ENCODE measurements at places on chromosomes 3 and 15.

DNA sequence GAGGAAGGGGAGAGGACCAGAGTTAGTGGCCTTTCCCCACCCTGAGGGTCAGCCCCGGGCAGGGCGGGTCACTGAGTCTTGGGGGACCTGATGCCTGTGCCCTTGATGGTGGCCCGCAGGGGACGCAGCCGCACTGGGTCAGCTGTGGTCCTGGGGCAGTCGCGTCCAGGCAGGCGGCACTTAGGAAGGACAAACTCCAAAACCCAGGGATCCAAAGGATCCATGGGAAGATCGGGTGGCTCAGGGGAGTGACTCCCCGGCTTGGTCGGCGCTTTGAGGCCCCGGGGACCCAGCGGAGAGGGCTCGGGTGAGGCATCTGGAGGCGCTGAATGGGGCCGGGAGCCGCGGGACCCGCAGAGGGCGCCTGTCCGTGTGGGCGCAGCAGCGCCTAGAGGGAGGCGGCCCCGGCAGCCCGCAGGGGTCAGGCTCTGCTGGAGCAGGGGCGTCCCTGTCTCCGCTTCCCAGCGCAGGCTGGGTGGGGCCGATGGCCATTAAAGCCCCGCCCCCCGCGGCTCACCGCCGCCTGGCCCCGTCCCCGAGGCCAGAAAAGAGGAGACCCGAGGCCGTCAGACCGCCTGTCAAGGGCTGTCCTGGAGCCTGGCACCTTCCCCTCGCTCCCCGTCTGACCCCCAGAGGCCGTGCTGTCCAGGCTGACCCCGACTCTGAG, 17.5 kb downstream of the CIDEC start:
- no peak for DNase-seq

- DNase-seq, result no peak
These were observed 374.3 kb downstream of the MAGI1 start for GRCh38 chr3:65664446-65664845.

- DNase-seq, result no peak
These were observed 17.0 kb downstream of the TOPBP1 start for GRCh38 chr3:133644768-133645167.

GRCh38 chr15:39051626-39052322, 487.2 kb upstream of the RASGRP1 start:
- peak; percentile 22 for DNase-seq

DNA sequence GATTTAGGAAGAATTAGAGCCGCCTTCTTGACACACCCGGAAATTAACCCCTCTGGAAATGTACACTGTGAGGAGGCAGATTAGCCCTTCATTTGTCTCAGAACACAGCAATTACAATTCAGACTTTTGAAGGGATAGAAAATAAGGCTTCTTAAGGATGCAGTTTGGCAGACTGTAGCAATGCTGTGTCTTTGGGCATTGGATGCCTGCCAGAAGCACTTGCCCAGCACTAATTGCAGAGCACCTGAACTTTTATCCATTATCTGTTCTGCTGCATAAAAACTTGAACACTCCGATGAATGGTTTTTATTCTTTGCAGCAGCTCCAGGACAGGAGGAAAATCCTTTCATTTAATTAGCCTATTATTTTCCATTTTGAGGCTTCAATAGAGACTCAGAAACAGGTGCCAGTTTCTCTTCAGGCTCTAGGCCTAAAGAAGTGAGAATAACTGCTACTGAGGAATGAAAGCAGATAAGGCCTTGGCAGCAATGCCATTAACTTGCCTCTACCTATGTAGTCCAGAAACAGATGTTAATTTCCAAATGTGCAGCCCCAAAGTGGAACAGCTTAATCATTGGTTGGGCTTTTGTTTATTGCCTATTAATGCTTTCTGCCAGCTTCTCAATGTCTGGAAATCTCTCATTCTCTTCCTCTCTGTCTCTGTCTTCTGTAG, 418.5 kb downstream of the NSUN3 start:
- DNase-seq, result no peak

GRCh38 chr3:186520957-186521842, 23.0 kb downstream of the CRYGS start:
- DNase-seq, result no peak

GRCh38 chr15:67164401-67164791, 90.1 kb downstream of the AAGAB start:
- DNase-seq, result no peak

GRCh38 chr3:10194328-10195071, 29.8 kb downstream of the IRAK2 start:
- DNase-seq, result peak; percentile 64

GRCh38 chr3:105944276-105944675, 75.5 kb upstream of the CBLB start:
- DNase-seq, result no peak

- DNase-seq, result no peak
These were observed 56.3 kb downstream of the KLF15 start for GRCh38 chr3:126300761-126301481.

DNA sequence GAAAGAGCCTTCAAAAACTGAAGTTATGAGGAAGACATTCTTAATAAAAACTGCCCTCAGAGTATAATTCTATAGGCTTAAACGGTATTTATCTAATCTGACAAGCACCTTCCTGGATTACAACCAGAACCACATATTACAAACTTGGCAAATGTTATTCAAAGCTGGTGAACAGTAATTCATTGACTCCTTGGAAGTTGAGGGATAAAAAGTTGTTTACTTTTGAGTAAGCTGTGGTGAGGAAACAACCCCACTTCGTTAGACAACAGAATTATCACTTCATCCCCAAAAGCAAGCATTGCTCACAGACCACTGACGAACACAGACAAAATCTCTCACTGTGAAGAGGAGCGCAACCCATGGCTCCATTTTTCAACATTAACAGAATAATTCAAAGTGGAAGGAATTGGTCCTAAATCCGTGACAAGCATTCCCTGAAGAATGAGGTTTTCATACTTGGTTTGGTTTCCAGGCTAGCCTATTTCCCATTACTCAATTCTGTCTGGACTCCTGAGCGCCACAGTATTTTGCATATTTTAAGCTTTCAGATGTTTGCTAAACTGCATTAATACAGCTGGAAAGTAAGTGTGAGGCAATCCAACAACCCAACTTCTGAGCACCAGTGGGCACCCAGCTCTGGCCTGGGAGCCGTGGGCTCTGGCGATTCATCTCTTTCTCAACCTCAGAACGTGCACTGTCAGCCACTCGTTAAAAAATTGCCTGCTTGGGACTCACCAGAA, 32.7 kb downstream of the LRIG1 start:
- no peak for DNase-seq

GRCh38 chr15:95972041-95972553, 358.4 kb upstream of the NR2F2 start:
- DNase-seq, result peak; percentile 6

DNA sequence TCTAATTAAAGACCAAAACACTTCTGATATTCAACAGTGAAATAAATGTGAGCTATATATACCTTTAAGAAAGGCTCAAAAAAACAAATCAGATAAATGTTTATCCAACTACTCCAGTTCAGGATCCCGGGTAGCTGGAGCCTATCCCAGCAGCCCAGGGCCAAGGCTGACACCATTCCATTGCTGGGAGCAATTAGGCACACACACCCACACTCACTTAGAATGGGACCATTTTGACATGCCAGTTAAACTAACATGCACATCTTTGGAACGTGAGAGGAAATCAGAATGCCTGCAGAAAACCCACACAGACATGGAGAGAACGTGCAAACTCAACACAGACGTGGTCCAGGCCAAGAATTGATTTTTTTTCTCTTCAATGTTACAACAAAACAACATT, 30.0 kb upstream of the PLSCR4 start:
- no peak for DNase-seq

DNA sequence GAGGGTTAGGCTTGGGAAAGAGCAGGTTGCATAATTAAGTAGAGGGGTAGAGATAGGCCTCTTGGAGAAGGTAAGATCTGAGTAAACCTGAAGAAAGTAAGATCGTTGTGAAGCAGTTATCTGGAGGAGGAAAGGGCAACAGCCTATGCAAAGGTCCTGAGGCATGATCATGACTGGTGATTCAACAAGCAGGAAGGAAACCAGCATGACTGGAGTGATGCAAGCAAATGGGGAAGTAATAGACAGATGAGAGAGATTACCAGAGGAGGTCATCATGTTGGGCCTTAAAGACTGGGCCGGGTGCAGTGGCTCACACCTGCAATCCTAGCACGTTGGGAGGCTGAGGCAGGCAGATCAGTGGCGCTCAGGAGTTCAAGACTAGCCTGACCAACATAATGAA, 360.2 kb downstream of the EPHB1 start:
- DNase-seq, result no peak
